ENCODE measurements at places on chromosomes 12 and 14.

DNA sequence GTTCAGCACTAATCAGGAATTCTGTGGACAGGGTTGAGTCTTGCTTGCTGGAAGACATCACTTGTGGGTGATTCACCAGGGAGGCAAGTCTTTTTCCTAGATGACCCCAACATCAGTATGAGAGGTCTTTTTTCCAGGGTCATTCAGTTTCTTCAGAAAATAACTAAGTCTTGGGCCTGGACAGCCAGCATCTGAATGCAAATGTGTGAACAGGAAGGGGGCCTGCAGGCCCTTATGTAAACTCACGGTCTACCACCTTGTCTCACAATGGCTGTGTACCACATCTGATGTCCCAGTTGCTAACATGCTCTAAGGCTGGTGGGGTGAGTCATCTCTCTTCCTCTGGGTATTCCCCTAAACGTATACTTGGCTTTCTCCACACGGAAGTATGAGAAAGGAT, 79.2 kb downstream of the HECTD4 start:
- DNase-seq, result peak; percentile 61

GRCh38 chr12:73951956-73952703, 585.5 kb upstream of the ATXN7L3B start:
- DNase-seq, result no peak

GRCh38 chr14:71625891-71626701, 306.1 kb upstream of the RGS6 start:
- DNase-seq, result no peak

GRCh38 chr12:16103851-16104250, 173.6 kb downstream of the SLC15A5 start:
- DNase-seq, result no peak

DNA sequence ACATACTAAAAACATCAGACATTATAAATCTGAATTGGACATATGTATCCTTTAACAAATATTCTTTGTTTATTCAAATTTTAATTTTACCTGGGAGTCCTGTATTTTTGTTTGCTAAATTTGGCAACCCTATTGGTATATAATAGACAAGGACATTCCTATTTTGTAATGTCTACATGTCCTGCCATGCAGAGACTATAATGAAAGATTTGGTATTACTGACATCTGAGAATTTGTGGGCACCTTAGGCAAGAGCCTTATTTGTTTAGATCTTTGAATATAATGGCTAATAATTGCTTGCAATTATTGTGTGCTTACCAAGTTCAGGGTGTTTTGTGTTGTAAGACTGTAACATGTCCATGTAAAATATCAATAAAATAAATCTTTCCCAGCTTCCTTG, 334.4 kb downstream of the KCNH5 start:
- no peak for DNase-seq

DNA sequence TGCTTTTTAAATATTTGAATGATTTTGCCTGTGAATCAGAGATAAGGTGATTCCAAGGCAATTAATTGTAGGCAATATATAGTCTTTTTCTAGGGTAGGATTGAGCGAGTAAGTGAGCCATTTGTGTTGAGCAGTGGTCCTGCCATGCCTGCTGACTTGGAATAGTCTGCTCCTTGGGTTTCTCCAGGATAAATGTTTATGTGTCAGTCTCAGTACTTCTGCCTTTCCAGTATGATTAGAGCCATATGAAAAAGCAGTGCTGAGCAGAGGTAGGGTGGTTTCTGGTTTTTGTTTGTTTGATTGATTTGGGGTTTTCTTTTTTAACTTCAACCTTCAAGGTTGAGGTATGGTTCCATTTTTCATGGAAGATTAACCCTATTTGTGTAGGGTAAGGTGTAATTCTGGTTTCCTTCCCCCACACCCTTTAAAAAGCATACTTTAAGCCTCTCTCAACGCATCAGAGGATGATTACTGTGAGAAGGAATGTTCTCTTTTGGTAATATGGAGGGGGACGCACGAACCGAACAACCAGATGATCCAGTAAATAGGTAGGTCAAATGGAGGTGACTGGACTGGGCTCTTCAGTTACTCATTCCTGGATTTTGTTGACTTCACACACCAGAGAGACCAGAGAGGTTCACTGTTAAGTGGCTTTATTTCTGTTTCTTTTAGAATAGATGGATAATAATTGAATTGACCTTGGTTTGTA, 22.7 kb downstream of the FRMD6 start:
- DNase-seq, result no peak
